Activated naive CD4-positive, alpha-beta T cell (primary cell): ENCODE measurements at places on chromosomes 16 and 17.

- DNase-seq: no peak
Measured at GRCh38 chr17:72644492-72644891, 448.0 kb downstream of the SLC39A11 start.

GRCh38 chr17:72206376-72206775 lies 85.6 kb downstream of the SOX9 start:
- DNase-seq: no peak

DNA sequence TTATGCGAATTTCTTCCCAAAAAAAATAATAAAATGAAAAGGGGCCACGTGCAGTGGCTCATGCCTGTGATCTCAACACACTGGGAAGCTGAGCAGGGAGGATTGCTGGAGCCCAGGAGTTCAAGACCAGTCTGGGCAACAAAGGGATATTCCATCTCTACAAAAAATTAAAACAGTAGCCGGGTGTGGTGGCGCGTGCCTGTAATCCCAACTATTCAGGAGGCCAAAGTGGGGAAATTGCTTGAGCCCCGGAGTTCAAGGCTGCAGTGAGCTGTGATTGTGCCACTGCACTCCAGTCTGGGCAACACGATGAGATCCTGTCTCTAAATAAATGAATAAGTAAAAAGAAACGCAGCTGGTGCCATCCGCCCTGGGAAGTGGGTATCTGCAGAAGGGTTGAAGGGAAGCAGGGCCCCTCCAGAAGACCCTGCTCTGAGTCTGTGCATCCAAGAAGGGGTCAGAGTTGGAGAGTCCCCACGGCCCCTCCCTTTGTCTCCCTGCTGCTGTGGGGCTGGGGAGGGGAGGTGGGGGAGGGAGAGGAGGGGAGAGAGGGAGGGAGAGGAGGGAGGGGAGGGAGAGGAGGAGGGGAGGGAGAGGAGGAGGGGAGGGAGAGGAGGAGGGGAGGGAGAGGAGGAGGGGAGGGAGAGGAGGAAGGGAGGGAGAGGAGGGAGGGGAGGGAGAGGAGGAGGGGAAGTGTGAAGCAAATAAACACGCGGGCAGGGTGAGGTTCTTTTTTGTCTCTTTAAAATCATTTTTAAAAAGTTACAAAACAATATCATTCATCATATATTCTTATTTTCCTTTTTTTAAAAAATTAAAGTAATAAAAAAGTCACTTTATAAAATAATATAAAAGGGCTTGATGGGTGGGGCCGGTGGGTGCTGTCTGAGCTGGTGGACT lies 5.0 kb upstream of the MYADML2 start:
- DNase-seq: no peak

DNA sequence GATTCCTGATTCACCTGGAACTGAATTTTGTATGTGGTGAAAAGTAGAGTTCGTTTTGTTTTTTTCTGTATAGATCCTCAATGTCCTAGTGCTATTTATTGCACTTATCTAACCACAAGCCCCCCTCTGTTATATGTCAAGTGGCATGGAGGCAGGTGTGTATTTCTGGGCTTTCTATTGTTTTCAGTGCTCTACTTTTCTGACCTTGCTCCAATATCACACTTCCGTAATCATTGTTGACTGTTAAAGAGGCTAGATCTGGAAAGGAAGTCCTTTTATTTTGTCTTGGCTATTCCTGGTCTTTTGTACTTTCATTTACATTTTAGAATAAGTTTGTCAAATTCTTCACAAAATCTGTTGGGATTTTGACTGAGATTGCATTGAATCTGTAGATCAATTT lies 26.8 kb upstream of the FBXO47 start:
- DNase-seq: no peak

- no peak for DNase-seq
Measured at GRCh38 chr16:73315645-73316044, 267.7 kb upstream of the ZFHX3 start.

- no peak for DNase-seq
Measured at GRCh38 chr17:15124746-15125145, 140.4 kb downstream of the PMP22 start.

DNA sequence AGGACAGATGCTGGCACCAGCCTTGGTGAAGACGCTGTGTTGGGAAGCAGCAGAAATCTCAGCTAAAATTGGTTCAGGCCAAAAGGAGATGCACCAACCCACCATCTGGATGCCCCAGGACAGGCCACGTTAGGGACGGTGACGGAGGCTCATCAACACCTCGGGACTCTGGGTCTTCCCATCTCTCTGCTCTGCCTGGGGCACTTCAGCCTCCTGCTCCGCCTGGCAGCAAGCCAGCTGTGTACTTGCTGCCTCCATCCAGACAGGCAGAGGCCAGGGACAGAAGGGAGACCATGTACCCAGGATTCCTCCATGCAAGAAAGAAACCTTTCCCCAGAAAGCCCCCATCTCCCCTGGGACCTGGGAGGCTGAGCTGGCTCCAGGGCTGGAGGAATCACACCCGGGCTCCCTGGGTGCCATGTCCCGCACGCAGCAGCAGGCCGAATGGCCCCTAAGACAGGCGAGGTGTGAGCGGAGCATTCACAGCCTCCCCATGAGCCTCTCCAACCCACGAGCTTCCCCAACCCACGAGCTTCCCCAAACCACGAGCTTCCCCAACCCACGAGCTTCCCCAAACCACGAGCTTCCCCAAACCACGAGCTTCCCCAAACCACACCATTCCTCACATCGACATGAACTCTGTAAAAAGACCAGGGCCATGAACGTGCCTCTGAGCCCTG lies 274.5 kb downstream of the C16orf95 start:
- no peak for DNase-seq

DNA sequence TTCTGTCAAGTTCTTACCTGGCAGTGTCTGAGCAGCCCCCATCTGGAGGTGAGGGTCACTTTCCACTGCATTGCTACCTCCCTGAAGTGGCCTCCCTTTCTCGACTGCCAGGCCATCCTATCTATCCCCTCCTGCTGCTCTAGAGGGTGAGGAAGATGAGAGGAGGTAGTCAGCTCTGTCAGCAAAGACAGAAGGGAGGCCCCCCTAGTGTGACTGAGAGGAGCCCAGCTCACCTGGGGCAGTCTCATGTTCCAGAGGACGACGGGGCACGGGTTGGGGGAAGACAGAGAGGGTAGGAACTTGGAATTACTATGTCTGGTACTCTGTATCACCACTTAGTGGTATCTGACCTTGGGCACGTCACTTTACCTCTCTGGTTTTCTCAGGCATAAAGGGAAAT lies 22.0 kb downstream of the MYO19 start:
- DNase-seq: no peak

- DNase-seq: no peak
Measured at GRCh38 chr17:76003915-76004314, 3.3 kb downstream of the CDK3 start.

DNA sequence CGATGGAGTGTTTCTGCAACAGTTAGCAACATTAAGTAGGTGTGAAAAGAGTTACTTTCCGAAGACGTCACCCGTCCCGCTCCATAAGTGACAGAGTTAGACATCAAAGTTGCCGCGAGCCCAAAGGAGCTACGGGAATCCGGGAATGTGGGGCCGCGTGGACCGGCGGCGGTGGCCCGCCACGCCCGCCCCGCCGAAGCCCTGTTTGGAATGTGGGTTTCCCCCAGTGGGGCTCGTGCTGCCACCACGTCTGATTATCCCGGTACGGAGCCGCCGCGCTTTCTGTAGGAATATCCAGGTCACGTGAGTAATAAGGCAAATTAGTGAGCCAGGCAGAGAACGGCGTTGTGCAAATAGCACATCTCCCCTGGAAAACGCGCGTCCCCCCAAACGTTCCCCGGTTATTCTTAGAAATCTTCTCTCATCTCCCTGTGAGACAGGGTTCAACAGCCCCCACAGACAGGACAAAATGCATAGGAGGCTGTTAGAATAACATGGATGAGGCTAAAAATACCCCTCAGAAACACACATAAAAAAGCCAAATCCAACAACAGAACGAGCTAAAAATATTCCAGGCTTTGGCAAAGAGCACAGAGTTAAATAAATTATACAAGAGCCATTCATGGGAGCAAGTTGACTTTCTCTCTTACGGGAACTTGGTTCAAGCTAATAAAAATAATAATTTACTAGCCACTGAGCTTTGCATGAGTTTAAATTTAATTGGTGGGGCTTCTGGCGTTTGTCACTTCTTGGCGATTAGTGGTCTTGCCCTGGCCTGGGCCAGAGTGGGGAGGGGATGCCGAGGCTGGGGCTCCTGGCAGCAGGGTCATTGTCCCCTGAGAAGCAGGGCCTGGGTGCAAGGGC lies 8.6 kb downstream of the BAHCC1 start:
- no peak for DNase-seq

GRCh38 chr16:49704586-49705155 lies 151.2 kb downstream of the ZNF423 start:
- no peak for DNase-seq

- no peak for DNase-seq
Measured at GRCh38 chr16:30924913-30925631, 1.7 kb downstream of the FBXL19 start.

GRCh38 chr17:40317345-40317873 lies 8.4 kb downstream of the RARA start:
- no peak for DNase-seq

GRCh38 chr17:67248291-67248690 lies 3.3 kb upstream of the HELZ start:
- DNase-seq: no peak

DNA sequence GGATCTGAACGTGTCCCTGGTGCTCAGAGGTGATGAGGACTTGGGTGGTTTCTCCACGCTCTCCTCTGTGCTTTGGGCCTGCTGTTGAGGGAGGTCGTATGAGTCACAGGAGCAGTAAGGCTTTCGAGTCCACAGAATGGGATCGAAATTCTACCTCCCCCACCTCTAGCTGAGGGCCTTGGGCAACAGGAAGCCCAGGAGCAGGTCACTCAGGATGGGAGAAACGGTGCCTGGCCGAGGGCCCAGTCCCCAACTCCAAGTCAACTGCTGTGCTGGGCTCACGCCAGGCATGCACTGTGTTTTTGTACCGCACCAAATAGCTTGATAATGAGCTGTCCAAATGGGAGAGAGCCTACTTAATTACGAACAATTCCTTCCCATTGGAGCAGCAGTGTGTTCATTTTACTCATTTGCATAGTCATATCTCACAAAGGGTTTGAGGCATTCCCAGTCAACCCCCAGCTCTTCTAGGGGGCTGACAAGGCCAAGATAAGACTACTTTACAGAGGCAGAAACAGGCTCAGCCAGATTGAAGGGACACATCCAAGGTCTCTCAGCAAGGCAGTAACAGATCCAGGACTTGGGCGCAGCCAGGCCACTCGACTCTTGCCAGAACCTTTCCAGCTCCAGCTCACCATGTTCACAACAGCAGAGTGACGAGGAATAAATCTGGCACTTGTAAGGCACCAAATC lies 53.6 kb downstream of the WNT3 start:
- no peak for DNase-seq

GRCh38 chr17:48542114-48542656 lies 2.7 kb downstream of the HOXB2 start:
- peak; percentile 22 for DNase-seq

- no peak for DNase-seq
Measured at GRCh38 chr16:67697422-67698185, 21.5 kb downstream of the GFOD2 start.

DNA sequence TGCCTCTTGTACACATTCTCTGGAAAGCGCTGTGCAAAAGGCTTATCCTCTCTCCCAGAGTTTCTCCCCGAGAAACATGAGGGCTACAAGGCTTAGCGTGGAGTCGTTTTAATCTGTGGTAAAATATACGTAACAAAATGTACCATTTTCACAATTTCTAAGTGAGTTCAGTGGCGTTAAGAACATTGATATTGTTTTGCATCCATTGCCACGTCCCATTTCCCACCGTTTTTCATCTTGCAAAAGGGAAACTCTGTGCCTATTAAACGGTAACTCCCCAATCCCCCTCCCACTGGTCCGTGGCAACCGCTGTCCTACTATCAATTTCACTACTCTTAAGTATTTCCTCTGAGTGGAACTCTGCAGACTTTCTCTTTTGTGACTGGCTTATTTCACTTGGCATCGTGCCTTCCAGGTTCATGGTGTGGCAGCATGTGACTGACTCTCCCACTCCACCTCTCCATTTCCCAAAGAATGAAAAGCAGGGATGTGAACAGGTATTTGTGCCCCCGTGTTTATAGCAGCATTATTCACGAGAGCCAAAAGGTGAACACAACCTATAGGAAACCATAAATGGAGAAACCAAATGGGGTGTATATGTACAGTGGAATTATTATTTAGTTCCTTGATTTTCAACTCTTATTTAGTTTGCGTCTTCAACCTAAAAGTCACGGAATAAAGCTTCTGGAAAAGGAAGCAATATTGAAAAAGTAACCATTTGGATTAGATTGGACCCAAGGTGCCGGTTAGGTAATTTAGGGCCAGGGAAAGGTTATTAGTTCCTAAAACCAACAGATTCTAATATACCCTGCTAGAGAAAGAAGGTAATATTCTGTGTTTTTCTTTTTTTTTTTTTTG lies 1.1 kb upstream of the USP32 start:
- DNase-seq: no peak

DNA sequence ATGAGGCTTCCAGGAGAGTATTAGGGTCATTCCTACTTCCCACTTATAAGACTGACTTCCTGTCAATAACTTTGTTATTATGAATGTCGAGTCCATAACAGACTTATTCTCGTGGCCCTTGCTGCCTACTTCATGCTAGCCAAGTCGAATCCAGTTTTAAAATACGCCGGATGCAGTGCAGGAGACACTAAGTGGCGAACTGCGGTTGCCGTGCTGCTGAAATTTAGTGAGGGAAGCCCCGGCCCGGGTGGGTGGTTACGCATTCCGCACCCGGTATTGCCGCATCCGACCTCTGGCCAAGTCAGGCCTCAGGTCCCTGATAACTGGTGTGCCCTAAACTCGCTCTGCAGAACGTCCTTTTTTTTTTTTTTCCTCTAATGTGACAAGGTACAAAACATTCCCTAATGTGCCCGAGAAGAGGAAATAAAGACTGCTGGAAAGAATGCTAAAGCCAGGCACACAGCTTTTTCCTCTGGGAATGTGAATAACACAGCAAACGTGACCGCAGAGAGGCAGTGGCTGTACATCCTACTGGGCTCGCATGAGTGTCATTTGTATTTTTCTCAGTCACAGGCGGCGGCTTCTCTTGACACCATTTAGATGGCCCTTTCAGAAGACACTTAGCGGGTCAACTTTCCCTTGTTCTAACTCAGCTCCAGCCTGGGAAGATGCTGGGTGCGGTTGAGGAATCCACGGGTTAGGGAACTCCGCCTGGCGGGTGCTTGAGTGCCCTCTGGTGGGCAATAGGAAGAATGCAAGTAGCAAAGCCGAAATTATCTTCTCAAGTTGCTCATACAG lies 7.1 kb upstream of the AKTIP start:
- peak; percentile 38 for DNase-seq
